Right ventricle myocardium inferior (tissue), 1 donor: ENCODE measurements at places on chromosomes 2 and 18. TPM values are rescaled to one million over a fixed set of nuclear protein-coding genes. Genes with fewer than 3 reads are reported as not detected.

DNA sequence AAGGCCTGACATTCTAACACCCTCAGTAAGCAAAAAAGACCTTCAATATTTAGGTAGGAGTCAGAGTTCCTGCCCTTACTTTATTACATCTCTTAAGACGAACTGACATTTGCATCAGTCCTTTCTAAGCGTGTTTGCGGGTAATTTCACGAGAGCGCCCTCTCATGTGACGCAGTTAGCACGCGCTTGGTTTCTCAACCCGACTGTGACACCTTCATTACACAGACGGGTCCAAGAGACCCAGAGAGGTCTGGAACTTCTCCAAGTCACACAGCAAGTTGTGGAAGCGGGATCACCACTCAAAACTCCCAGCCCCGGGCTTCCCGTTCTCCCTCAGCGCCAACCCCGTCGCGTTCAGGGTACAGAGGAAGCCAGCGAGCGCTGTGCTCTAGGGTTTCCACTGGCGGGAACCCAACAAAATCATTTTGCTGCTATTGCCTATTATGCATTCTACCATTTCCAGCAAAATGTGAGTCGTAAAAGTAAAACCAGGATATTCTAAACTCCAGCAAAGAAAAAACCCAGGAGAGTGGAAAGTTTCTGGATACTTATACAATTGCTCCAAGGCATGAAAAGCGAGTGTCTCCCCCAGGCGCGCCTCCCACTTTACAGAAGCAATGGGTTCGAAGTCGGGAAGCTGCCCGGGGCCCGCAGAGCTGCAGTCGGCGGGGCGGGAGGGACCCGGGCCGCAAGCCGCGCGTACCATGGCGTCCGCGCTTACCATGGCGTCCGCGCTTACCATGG lies 601 bp downstream of the ENOSF1 start:
- peak; percentile 70 for DNase-seq

INSIG2 gene
- 13.0 TPM for total RNA-seq

DQX1 gene
- total RNA-seq = not detected

CRYBA2 gene
- total RNA-seq = not detected

DNA sequence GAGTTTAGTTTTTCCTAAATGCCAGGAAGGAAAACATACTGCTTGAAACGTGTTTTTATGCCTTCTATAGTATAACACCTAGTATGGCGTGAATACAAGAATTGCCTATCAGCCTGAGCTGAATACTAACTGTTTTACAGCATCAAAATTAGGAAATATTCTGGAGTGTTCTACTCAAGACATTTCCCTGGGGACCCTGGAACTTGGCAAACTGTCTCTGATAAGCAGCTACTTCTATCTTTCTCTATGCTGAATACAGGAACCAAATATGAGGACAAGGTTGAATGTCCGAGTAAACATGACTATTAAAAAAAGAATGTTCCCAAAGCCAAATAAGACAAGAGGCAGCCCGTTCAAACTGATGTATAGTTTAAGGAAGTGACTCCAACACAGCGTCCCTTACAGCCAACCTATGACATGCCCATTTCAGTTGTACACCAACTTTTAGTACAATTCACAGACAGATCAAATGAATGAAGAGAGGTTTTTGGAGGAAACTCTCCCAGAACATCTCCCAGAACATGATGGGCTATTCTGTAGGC lies 951.3 kb upstream of the ACVR2A start:
- no peak for DNase-seq
